ENCODE measurements at places on chromosomes 11 and 22.

GRCh38 chr22:45529971-45530575 lies 27.4 kb downstream of the FBLN1 start:
- DNase-seq, result no peak

DNA sequence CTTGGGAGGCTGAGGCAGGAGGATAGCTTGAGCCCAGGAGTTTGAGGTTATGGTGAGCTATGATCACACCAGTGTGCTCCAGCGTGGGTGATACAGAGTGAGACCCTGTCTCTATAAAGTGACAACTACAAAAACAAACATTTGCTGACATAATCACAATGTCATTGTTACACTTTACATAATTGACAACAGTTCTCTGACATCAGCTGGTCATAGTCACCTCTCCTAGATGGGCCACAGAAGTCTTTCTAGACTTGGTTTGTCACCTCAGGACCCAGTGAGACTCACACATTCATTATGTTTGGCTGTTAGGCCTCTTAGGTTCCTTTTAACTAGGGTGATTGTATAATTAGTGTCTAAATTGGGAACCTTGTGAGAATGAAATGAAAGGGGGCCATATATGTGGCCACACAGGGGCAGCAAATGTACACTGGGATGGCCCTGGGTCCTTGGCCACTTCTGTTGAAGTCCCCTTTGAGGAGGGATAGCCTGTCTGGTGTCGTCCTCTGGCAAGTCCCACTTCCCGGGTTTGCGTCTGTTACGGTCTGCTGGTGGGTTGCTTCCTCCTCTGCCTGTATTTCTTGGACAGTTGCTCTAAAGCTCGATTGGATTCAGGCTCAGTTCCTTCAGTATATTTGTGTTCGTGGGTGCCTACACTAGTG lies 5.8 kb upstream of the PPIL2 start:
- DNase-seq, result no peak

GRCh38 chr11:69064394-69064957 lies 15.7 kb downstream of the TPCN2 start:
- no peak for DNase-seq

DNA sequence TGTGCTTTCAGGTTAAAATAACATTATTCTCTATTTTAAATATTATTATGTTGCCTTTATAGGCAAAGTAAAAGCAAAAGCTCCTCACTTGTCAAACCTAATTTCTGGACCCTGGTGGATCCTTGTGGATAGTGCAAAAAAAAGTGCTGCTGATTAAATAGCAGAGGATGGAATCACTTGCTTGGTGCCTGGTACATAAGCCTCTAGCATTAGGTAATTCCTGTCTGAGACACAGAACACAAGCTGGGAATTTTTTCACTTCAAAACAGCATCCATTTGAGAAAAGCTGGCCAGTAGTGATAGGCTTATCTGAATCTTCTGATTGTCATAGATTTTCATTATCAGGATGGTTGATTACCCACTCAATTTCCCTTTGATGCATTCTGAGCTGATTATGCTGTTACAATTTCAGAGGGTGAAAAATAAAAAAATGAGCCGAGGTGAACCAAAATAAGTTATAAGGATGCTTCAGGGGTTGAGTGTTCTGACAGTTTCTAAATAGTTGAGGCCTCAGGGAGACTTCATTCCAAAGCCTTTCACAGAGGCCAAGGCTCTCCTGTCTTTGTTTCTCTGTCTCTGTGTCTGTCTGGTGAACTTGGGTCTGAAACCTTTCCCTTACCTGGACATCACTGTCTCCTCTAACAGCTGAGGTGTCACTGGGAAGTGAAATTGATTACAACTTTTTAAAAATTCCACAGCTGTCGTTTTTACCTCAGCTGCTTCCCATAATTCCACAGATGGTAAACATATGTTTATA lies 242.9 kb downstream of the NELL1 start:
- no peak for DNase-seq

GRCh38 chr11:94066901-94067429 lies 45.8 kb downstream of the HEPHL1 start:
- no peak for DNase-seq

DNA sequence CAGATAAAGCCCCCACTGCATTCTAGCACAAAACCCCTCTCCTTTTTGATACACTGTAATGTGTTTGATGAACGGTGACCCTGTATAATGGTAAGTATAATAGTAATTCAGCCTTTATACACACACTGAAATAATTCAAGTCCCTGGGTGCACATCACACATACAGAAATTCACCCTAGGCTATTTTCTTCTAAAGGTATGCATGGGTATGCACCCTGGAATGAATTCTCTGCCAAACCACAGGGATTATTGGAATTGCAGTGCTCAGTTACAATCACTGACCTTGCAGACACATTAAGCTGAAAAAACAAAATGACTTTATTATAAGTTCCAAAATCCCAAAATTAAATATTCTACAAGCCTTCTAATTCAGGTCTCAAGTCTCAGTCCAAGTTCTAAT lies 245.9 kb upstream of the FAT3 start:
- DNase-seq, result no peak

All from activated naive CD4-positive, alpha-beta T cell treated with anti-CD3 and anti-CD28 coated beads, Interleukin-2, amount 50 U/mL, for 16 hours (primary cell).